ENCODE measurements at places on chromosomes 11 and 22. TPM values are rescaled to one million over a fixed set of nuclear protein-coding genes. Genes with fewer than 3 reads are reported as not detected.

- no peak for DNase-seq
Measured at GRCh38 chr11:134533511-134533910, 121.5 kb upstream of the B3GAT1 start.

- no peak for DNase-seq
Measured at GRCh38 chr11:75350743-75351540, 519 bp downstream of the ARRB1 start.

DNA sequence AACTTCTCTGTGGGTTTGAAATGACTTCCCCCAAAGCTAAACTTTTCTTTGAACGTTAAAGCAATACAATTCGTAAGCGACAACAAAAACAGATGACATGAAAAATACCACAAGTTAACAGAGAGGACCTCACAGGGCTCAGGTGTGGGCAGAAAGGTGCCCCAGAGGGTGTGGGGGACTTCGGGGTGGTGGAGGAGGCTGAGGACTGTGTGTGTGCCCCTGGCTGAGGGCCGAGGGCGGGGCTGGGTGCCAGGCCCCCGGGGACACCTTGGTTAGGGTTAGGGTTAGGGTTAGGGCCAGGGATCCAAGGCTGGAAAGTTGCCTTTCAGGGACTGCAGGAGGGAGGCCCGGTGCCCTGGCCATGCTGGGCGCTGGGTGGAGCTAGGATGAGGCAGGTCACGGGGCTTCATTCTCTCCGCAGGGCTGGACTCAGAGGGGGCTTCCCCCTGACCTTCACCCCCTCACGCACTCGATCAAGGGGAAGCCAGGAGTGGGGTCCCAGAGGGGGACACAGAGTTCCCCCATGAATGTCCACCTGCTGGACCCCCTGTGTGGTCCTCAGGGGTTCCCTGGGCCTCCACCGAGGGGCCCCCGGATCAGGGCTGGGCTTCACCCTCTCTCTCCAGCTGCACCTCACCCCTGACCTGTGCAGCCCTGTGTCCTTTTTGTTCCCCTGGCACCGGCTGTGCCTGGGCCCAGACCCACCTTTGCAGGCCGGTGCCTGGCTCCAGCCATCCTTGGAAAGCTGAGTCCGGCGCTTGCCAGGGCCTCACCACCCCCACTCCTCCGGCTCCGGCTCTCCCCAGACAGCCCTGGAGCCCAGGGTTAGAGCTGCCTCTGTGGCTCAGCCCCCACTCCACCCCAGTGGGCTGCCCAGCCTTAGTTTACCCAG, 7.0 kb downstream of the TNNI2 start:
- no peak for DNase-seq

The PATL1 gene
- polyA plus RNA-seq, result 19.5 TPM

DNA sequence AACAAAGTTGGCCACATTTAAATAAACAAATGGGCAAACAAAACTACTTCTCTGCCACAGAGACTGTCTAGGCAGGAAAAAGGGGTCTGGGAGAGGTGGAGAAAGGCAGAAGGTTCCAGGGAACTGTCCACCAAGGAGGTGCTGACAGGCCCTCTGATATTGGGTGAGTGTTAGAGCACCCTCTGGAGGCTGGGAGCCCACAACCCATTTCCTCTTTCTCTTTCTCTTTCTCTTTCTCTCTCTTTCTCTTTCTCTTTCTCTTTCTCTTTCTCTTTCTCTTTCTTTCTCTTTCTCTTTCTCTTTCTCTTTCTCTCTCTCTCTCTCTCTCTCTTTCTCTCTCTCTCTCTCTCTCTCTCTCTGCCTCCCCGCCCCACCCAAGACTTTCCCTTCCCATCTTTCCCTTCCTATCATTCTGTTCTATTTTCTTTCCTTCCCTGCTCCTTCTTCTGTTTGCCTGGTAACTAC, 912.8 kb downstream of the DLG2 start:
- peak; percentile 23 for DNase-seq

DNA sequence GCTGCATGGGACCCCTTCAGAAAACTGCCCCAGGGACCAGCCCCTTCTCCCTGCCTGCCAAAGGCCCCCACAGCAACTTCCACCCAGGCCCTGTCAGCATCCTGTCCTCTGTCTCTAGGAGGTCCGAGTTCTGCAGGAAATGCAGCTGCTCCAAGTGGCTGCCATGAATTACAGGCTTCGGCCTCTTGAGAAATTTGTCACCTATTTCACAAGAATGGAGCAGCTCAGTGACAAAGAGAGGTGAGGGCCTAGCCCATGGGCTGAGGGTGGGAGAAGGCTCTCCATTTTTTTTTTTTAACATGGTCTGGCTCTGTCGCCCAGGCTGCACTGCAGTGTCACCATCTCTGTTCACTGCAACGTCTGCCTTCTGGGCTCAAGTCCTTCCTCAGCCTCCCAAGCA, 7.3 kb downstream of the RGL4 start:
- DNase-seq, result no peak

Data from urinary bladder (tissue), 4 donors.